ENCODE measurements at places on chromosomes 13 and 19.

DNA sequence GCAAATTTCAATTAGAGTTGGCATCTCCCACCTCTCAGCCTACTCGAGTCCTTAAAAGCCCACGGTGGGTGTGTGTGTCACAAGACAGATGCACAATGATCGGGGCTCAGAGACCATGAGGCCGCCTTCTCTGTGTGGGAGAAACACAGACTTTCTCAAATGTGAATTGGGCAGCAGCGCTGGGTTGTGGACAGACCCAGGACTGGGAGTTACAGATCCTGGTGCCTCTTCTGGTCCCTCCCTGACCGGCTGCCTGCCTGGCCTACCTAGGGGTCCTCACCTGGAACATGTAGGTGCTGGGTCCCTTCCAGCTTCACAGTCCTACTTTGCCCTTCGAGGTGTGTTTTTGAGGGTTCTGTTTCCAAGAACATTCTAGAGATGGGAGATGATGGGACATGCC is 4.9 kb downstream of the CEACAM8 start:
- no peak for DNase-seq

DNA sequence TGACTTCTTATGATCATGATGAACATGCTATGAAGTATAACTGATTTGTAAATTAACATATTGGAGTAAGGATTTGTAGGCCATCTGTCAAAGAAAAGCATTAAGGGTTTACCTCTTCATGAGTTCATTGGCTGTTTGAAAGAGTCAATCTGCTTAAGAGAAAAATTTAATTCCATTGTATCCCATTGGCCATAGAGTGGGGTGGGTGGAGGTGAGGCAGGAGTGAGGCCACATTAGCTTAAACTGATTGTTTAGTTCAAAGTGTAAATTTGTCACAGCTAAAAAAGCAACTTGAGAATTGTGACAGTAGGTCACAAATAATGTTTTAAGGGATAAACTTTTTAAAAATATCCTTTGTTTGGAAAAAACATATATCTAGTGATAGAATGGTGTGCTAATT is 11.4 kb downstream of the GPR180 start:
- no peak for DNase-seq

GRCh38 chr13:70856711-70857110 is 748.5 kb upstream of the KLHL1 start:
- no peak for DNase-seq

GRCh38 chr19:13788991-13789390 is 6.3 kb upstream of the ZSWIM4 start:
- DNase-seq = no peak

GRCh38 chr13:40652588-40652940 is 13.9 kb downstream of the FOXO1 start:
- DNase-seq = no peak

DNA sequence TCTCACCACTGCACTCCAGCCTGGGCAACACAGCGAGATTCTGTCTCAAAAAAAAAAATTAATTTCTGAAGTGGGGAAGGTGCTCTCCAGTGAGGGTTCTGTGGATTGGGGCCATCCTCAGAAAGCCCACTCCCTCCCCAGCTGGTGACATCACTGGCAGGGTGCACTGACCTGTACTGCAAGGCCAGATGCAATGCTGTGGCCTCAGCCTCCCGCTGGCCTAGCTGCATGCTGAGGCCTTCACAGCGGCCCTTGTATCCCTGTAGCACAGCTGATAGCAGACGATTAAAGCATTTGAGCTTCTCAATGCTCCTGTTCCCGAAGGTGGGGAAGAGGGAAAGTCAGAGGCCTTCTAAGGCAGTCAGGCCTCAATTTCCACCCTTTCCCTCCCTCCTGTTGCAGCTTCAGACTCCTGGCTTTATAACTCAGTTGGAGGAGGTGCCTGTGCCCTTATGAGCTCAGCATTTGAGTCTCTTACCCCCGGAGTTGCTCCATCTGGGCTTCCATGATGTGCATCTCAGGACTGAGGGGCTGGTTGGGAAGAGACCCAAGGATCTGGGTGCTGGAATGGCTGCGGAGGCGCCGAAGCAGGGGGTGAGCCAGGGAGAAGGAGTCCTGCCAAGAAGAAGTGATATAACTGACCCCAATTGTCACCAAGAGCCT is 5.3 kb downstream of the USHBP1 start:
- DNase-seq = no peak

GRCh38 chr13:56563663-56564062 is 577.1 kb upstream of the PRR20A start:
- DNase-seq = no peak

DNA sequence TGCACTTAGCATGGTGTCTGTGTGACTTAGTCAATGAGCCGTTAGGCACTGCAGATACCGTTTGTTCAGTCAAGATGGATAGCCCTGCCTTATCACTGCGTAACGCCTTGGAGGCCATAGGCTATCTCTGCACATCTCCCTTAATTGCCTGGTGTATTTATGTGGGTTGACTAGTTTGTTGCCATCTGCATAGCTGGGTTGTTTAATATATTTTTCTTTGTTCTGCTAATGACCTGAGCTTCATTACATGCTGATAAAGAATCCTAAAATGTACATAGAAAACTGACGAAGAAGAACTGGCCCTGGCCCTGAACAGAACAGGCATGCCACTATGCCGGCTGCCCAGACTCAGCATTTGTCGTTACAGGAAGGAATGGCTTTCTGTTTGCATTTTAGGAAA is 297.8 kb downstream of the SHISA2 start:
- DNase-seq = no peak

- no peak for DNase-seq
These were observed 5.1 kb downstream of the EGLN2 start for GRCh38 chr19:40803857-40804782.
